ENCODE measurements at places on chromosomes 4 and X.

- DNase-seq = peak; percentile 26
Measured at GRCh38 chrX:129565046-129565650, 25.1 kb downstream of the OCRL start.

- DNase-seq = no peak
Measured at GRCh38 chr4:155701827-155702226, 35.2 kb downstream of the GUCY1A1 start.

- DNase-seq = no peak
Measured at GRCh38 chr4:7396186-7396910, 38.4 kb downstream of the PSAPL1 start.

DNA sequence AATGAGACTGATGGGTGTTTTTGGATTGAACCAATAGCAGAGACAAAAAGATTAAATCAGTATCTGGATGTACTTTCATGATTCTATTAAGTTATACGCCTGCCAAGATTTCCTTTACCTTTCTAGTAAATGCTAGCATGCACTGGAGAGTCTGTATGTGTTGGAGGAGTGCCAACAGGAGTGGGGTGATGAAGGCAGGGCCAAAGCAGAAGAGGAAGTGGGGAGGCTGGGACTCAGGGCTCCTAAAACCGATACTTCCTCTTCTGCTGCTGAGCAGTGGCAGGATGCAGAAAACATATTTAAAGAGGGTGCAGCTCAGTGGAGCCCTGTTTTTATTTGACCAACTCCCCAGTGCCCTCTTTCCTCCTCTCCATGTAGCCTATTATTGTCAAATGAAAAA is 5.6 kb downstream of the CYSLTR1 start:
- no peak for DNase-seq

DNA sequence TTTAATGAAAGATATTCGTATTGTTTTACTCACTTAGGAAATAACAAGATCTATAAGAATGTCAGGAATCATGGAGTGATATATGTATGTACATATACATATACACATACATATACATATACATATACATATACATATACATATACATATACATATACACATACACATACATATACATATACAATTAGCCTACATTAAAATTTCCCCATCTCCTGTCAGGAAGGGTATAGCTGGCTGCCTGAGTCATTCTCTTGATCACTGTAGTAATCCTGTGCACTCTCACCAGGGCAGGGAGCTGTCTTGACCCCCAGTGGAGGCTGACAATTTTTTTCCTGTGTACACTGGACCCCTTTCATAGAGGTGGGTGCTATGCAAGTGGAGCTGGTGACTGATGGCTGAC is 23.3 kb upstream of the MAGEA11 start:
- no peak for DNase-seq

- no peak for DNase-seq
Measured at GRCh38 chrX:26466387-26466786, 250.4 kb downstream of the MAGEB5 start.

GRCh38 chr4:158763462-158763861 is 5.4 kb upstream of the FNIP2 start:
- no peak for DNase-seq

- DNase-seq = no peak
Measured at GRCh38 chr4:122533841-122534240, 77.3 kb upstream of the IL2 start.

- DNase-seq = no peak
Measured at GRCh38 chr4:52106191-52106590, 55.1 kb downstream of the SPATA18 start.

DNA sequence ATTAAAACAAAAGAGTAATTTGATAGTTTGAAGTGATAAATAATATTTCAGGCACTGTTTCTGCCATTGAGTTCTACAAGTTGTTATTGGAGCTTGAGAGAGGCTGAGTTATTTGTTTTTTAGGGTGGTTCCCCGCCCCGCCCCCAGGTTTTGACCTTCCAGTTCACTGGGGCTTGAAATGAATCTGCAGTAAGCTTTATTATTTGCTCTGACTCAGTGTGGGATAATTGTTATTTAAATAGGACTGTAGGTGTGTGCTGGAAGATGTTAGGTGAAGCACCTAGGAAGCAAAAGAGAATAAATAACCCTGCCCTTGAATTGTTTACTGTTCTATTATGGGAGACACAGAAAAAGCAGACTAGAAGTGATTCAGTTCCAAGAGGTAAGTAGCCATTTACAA is 81.2 kb upstream of the KCNIP4 start:
- DNase-seq = no peak

- no peak for DNase-seq
Measured at GRCh38 chrX:108270280-108270679, 167.9 kb downstream of the COL4A6 start.

GRCh38 chrX:10576777-10577447 is 43.5 kb downstream of the MID1 start:
- no peak for DNase-seq

GRCh38 chr4:39741401-39741800 is 43.5 kb downstream of the UBE2K start:
- no peak for DNase-seq

DNA sequence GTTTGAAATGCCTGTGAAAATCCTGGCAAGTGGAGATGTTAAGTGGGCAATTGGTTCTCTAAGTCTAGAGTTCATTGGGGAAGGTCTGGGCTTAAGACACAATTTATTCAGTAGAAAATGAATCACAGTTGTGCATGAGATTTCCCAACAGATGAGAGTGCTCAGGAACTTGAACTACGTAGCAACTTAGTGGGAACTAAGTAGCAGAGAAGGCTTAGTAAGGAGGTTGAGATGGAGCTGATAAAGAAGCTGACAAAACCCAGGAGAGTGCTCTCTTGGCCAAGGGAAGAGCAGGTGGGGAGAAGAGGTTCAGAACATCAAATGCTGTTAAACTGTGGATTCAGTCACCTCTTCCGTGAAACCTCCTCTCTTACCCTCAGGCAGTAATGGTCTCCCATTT is 33.0 kb downstream of the AFF1 start:
- DNase-seq = peak; percentile 43
